NCI-H1436 (cell line): ENCODE measurements at places on chromosomes 13 and 19.
A peak's percentile ranks its signal among the peaks of the same experiment; 100 is the strongest.

DNA sequence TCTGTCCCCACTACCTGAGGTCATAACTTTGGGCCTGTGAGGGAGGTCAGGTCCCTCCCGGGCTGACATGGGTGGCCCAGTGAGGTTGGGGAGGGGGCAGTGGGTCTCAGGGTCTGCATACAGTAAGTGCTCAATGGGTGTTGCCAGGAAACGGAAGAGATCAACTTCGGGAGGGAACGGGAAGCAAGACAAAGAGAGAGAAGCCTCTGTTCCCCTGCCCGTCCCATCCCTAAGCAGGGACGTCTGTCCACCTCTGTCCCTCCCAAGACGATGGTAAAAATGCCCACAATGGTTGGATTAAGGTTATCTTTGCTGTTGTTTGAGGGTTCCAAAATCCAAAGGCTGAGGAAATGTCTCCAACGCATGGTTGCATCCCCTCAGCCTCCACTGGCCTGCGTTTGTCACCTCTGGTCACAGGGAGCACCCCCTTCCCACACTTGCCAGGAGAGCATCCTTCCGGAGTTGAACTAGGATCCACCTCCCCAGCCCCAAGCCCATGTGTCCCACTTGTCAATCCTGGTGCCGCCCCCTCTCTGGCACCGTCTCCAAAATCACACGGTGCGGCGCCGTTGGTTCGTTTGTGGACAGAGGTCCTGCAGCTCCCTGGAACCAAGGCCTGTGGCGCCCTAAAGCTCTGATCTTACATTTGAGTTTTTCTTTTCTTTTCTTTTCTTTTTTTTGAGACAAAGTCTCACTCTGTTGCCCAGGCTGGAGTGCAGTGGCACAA lies 774 bp upstream of the HOMER3 start:
- no peak for DNase-seq

- no peak for DNase-seq
Measured at GRCh38 chr13:103004661-103005345, 61.4 kb downstream of the SLC10A2 start.

GRCh38 chr19:12836529-12836863 lies 1.8 kb upstream of the MAST1 start:
- no peak for DNase-seq

DNA sequence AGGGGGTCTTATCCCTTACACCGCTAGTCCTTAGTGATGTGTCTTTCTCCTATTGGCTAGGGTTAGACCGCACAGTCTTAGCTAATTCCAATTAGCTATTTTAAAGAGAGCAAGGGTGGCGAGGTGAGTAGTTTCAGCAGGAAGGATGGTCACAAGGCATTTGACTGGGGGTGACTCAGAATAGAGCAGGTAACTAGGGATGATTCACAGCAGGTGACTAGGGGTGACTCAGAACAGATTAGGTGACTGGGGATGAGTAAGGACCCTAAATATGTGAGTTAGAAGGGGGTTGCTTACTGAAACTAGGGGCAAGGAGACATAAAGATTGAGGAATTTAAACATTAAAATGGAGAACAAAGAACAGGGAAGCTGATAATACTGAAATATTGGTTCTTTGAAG lies 64.3 kb downstream of the ZNF66 start:
- no peak for DNase-seq

DNA sequence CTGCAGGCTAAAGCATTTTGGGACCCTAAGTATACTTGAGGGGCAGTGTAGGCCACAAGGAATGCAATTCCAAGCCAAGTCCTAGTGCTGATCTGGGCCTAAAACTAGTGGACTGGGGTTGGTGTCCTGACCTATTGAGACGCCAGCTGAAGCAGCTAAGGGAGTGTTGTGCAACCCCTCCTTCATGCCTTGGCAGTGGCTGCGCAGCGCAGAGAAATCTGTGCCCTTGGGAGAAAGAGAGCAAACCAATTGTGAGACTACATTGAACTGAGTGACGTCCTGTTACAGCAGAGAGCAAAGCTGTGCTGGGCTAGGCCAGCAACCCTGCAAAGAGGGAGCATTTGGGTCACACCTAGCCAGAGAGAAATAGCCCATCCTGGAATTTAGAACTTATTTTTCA lies 2715.0 kb upstream of the PCDH20 start:
- DNase-seq, result no peak

- no peak for DNase-seq
Measured at GRCh38 chr13:46507981-46508380, 45.0 kb upstream of the LRCH1 start.

- no peak for DNase-seq
Measured at GRCh38 chr13:47334173-47334572, 437.3 kb upstream of the HTR2A start.

DNA sequence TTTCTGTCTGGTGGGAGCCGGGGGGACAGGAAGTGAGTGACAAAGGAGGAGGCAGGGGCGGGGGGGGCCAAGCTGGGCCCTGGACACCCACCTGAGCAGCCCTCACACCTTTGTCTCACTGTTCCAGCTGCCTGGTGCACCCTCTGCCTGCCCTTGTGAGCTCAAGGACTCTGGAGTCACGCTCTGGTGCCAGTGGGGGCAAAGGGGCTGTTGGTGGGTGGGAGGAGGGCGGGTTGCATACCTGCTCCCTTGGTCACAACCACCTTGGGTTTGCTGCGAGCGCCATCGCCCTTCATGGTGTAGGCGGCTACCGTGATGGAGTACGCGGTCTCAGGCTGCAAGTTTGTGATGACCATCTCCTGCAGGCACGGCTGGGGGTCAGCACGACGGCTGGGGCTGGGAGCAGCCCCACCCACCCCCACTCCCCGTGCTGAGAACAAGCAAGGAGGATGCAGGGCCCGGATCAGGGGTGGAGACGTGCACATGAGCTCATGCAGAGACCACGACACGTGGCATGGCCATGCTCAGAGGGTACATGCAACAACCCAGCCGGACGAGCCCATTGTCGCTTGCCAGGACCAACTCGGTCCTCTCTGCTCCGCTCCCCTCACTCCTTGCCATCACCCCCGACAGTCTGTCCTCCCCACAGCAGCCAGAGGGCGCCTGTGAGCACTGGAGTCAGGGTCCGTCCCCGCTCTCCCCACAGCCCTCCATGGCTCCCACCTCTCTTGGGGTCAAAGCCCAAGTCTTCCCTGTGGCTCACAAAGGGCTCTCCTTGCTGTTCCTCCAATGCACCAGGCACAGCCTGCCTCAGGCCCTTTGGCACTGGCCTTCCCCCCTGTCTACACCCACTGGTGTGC lies 114.9 kb downstream of the PTPRS start:
- peak; percentile 5 for DNase-seq

DNA sequence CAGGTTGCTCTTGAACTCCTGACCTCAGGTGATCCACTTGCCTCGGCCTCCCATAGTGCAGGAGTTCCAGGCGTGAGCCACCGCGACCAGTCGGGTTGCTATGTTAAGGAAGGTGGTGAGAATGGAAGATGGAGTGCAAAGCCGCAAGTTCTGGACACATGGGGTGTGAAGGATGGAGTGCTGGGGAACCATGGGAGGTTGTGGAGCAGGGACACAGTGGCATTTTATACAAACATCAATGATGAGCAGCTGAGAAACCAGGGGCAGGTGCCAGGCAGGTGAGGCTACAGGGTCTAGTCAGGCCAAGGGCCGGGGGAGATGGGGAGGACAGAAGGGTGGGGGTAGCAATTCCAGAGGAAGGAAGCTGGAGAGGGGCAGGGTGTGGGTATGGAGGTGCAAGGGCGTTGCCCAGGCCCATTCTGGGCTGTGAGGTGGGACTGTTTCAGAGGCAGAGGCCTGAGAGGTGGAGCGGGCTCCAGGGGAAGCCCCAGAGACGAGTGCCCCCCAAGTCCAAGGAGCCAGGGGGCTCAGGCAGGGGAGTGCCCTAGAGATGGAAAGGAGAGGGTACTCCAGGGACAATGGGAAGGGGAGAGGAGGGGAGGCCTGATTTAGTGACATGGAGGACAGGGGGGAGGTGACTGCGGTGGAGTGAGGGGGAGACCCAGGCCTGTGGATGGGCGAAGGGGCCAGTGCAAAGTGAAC lies 1.9 kb upstream of the RAX2 start:
- no peak for DNase-seq

GRCh38 chr19:12995596-12996405 lies 526 bp downstream of the NFIX start:
- no peak for DNase-seq

DNA sequence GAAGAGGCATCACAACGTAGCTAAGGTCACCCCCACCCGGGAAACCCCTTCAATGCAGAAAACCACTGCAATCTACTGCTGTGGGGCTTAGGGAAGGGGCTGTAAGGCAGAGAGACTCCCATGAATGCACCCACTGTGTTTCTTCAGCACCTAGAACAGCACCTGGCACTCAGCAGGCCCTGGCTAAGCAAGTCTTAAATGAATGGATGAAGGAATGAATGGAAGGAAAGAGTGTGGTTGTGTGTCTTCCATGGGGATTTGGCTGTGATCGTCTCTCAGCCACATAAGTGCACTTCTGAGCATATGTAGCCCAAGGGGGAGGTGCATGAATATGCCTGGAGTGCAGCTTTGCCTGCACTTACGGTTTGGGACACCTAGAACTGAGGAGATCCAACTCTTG lies 2.9 kb downstream of the CCDC159 start:
- no peak for DNase-seq

DNA sequence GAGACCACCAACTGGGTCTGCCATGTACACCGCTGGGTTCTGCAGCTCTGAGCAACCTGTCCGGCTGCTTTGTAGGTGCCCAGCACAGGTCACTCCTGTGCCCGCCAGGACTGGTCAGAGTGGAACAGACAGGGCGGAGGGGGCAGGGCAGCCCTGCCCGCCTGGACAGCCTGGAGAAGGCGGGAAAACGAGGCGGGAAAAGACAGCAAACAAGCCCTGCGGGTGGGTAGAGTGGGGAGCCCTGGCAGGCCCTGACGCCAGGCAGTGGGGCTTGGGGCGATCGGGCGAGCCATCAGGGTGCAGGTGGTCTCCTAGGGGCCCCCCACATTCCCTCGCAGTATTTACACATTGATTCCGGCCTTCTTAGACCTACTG lies 533 bp upstream of the UHRF1 start:
- DNase-seq, result no peak

DNA sequence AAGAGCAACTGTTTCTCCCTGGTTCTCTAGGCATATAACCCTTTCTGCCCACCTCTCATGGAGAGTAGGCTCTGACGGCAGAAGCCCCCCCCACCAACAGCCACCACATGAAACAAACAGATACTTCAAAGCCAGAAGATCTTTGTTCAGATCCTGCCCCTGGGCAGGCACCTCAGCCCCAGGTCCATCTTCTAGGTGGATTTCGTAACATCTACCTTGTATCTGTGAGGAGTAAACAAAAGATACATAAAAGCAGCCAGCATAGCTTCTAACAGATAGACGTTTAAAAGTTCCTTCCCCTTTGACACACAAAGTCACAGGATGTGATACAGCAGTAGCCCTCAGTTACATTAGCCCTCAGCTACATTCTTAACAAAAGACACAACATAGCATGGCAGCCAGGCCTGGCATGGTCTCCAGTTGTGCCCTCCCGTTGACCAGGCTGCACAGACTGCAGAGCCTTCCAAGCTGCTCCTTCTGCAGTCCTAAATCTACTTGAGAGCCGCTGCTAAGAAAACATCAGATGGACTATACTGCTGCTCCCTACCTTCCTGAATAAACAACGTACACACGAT lies 35.4 kb downstream of the BRD4 start:
- DNase-seq, result no peak

- no peak for DNase-seq
Measured at GRCh38 chr13:90405301-90405700, 942.2 kb upstream of the MIR17HG start.

GRCh38 chr13:28379371-28380083 lies 115.4 kb downstream of the FLT1 start:
- no peak for DNase-seq

DNA sequence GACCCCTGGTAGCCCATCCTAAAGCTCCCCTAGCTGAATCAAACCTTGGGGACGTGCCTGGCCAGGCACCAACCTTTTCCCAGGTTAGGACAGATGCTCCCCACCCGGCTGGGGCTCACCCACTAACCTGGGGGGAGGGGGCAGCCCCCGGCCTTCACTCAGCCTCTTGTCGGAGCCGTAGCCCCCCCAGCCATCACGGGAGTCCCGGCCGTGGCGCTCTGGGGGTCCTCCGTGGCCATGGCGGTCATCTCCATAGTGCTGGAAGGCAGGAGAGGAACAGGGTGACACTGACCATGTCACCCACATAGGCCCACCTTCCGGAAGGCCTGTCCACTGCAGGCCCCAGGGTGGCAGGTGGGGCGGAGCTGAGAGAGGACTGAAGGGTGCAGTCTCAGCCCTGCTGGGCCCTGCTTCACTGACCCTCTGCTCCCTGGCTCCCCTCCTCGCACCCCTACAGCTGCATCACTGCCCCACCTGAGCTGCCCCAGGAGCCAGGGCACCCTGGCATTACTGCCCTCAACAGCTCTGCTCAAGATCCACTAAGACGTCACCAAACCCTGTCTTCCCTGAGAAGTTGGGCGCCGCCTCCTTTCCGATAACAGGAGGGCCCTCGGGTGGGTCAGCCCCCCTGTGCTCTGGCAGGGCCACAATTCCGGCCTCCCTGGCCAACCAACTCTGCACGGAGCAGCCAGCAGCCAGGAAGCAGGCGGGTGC lies 22.6 kb upstream of the TINCR start:
- no peak for DNase-seq

GRCh38 chr13:86585835-86586234 lies 786.6 kb upstream of the SLITRK6 start:
- no peak for DNase-seq
